Cortex of kidney (tissue), 1 donor: ENCODE measurements at places on chromosomes 7 and 10.

DNA sequence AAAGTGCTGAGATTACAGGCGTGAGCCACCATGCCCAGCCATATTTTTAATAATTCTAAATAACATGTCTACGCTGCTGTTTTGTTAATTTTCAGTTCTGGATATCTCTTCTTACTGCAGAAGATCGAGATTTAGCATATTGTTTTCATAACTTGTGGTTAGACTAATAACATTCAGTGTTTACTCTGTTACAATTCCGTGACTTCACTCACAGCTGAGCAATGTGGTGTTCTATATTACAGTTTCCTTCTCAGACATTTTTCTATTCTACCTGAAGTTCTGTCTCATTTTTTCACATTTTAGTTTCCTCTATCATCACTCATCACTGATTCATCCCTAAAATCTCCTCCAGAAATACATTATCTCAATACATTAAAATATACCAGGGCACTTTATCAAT lies 10.9 kb downstream of the RNF32 start:
- no peak for DNase-seq

DNA sequence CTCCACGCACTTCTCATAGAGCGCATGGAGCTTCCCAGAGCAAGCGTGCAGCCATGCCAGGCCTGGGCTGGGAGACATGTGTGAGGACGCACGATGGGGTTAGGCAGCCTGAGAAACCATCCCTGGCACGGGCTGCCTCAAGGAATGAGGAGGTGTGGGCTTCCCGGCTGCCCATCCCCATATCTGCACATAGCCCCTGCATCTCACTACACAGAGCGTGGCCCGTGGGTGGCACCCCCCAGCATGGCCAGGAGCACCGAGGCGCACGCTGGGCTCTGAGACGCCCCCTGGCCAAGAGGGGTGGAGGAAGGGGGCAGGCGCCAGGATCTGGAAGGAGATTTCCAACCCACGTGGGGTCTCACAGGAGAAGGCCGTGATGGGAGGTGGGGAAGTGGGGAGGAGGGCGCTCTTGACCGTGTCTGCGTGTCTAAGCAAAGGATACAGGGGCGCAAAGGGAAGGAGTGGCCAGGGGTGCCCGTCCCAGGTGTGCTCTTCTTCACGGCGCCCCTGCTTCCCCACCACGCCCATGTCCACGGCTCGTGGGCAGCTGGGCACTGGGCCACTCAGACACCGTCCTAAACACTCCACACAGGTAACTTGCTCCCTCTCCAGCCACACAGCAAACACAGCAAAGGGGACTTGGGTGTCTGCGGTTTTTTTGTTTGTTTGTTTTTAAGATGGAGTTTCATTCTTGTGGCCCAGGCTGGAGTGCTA lies 340.5 kb downstream of the PTPRN2 start:
- no peak for DNase-seq

- DNase-seq = no peak
Observed at GRCh38 chr10:107880185-107880584, 715.7 kb upstream of the SORCS1 start.

GRCh38 chr7:21883069-21883468 lies 62.6 kb downstream of the CDCA7L start:
- DNase-seq = no peak

GRCh38 chr10:63522995-63523394 lies 1.8 kb downstream of the REEP3 start:
- DNase-seq = no peak

DNA sequence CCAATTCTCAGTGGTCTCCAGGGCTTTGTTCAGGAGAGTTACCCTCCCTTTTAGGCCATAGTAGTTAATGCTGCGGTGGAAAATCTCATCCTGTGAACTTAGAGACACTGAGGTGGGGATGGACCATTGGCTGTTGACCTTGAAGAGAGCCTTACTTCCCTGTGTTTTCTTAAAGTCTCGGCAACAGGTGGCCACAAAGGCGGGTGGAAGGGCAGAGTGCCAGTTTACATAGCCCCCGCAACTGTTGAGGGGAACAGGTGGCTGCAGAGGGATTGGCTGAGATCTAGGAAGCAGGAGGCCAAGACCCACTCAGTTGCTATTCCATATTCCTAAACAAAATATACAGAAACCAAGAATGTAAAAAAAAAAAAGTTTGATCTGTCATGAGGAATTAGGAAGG lies 160.6 kb downstream of the ST7 start:
- no peak for DNase-seq

- no peak for DNase-seq
Observed at GRCh38 chr10:97850446-97850845, 803 bp downstream of the GOLGA7B start.

DNA sequence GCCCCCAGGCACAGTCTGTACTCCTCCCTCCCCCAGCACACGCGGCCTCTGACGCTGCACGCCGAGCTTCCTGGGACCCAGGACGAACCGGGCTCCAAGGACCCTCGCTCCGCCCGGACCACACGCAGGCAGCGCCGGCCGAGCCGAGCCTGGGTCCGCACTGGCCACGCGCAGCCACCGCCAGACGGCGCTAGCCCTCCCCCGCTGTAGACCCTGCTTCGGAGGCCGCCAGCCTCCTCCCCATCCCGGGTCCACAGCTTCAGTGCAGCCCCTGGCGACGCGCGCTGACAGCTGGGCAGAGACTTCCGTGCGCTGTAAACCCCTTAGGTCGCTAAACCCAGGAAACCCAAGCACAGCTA lies 936 bp upstream of the TCERG1L start:
- no peak for DNase-seq

DNA sequence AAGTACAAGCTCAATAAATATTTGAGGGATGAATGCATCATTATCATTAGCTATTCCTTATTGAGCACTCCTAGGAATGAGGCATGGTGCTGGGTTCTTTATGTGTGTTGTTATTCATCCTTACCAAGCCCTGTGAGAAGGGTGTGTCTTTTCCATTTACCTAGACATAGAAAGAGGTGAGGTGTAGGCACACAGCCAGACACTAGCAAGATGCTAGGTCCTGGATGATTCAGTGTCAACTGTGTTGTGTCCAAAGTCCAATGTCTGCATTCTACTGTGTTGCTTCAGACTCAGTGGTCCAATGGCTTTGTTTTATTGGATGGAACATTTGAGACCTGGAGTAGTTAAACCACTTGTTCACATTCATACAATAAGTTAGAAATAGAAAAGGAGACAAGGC lies 605.5 kb downstream of the LRMDA start:
- DNase-seq = no peak

GRCh38 chr7:73718438-73718881 lies 1.0 kb downstream of the STX1A start:
- no peak for DNase-seq

DNA sequence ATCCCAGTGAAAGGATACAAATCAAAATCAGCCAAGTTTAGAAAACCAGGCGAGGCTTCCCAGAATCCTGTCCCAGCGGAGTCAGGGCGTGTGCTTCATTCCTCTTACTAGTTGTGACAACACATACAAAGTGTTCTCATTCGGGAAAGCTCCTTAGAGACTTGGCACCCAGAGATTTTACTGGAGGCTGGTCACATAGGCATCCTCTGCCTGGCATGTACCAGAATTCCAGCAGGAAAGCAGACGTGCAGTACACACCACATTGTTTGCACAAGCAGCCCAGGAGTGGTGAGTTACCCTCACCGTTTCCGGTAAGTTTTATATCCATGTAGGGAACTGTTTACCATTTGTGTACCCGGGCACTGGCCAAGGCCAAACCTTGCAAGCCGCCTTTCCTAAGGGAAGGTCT lies 34.9 kb downstream of the MMRN2 start:
- DNase-seq = no peak

DNA sequence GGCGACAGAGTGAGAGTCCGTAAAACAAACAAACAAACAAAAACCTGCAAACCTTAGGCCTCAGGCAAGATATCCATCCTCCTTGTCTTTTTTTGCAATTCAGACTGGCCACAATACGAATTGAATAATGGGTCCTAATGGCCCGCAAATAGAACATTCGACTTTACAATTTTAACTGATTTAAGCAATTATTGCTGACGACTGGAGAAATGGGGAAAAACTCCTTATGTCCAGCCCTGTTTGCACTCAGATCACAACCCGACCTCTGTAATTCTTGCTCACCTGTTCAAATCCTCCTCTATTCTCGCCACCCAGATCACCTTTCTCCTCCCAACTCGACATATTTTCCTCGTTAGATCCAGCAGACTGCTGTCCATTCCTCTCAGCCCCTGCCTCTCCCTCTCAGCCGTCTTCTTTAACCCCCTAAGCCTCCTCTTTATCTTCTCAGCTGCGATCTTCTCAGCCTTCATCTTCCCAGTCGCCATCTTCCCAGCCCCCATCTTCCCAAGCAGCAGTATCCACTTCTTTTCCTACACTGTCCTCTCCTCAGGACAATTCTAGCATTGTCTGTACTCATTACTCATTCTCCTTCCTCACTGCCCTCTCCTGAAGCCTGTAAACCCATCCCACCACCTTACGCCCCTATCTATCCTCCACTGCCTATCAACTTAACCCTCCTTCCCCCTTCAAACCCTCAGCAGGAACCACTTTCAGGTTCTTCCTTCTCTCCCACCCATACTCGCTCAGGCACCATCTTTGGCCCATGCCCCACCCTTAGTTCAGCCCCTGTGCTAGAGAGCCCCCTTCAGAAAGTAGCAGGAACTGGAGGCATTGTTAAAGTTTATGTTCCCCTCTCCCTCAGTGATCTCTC lies 61.8 kb downstream of the LRRC17 start:
- no peak for DNase-seq

DNA sequence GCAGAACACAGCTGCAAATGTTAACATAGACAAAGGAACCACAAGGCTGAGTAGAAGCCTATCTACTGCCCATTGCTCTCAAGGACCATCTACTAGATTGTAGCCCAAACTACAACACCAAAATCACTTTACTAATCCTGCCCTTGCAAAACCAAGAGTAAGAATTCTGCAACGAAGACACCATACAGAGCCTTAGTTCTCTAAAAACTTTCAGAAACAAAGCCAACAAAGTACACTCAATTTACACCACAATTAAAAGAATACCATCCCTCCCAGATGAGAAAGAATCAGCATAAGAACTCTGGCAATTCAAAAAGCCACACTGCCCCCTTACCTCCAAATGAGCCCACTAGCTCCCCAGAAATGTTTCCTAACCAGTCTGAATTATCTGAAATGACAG lies 294.3 kb downstream of the CTNNA3 start:
- DNase-seq = no peak

- no peak for DNase-seq
Observed at GRCh38 chr10:34179280-34179679, 635.8 kb downstream of the PARD3 start.

GRCh38 chr10:52491246-52491995 lies 177.3 kb downstream of the DKK1 start:
- DNase-seq = no peak

DNA sequence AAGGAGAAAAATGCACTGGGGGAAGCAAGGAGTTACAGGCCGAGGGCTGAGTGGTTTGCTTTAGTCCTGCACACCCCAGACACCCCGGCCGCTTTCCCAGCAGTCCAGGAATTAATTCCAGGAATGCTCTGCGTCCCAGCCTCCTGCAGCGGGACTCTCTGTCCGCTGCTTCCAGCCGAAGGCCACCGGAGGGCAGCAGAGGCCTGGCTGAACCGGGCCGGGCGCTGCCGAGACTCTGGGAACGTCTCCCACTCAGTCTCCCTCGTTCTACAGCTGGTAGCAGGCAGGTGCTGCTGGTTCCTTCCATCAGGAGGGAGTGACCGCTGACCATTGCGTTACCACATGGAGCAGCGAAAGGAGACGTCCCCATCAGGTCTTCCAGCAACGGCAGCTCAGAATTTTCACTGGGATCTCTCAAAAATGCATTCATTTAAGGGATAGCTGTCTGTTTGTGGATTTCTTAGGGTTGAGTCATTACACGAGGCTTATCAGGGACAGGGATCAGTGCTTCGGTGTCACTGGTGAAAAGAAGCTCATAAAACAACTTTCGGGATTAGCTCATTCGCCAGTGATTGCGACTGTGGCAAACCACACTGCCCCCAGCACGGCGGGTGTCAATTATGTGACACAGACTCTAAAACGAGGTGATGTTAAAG lies 24.9 kb upstream of the PITRM1 start:
- DNase-seq = no peak

- no peak for DNase-seq
Observed at GRCh38 chr7:158818325-158819213, 10.7 kb downstream of the ESYT2 start.

- no peak for DNase-seq
Observed at GRCh38 chr7:20222219-20222828, 5.1 kb upstream of the MACC1 start.

GRCh38 chr7:2274666-2275065 lies 32.6 kb downstream of the NUDT1 start:
- DNase-seq = no peak

- no peak for DNase-seq
Observed at GRCh38 chr7:14934839-14935238, 32.3 kb upstream of the DGKB start.

GRCh38 chr10:126729314-126729870 lies 58.9 kb upstream of the C10orf90 start:
- no peak for DNase-seq

GRCh38 chr7:44622342-44623151 lies 16.1 kb downstream of the OGDH start:
- DNase-seq = no peak

GRCh38 chr7:3028071-3028757 lies 15.5 kb downstream of the CARD11 start:
- DNase-seq = no peak

DNA sequence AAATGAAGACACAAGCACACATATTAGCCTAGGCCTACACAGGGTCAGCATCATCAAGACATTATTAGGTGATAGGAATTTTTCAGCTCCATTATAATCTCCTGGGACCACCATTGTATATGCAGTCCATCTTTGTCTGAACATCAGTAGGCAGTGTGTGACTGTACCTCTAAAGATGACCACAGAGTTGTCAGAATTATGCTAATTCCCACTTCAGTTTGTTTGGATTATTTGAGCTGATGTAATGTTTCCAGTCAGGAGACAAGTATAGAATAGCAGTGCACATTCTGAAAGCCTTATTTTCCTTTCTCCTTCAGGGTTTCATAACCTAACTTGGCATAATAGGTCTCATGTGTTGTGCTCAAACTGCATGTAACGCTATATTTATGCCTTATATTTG lies 306.4 kb downstream of the NXPH1 start:
- no peak for DNase-seq

DNA sequence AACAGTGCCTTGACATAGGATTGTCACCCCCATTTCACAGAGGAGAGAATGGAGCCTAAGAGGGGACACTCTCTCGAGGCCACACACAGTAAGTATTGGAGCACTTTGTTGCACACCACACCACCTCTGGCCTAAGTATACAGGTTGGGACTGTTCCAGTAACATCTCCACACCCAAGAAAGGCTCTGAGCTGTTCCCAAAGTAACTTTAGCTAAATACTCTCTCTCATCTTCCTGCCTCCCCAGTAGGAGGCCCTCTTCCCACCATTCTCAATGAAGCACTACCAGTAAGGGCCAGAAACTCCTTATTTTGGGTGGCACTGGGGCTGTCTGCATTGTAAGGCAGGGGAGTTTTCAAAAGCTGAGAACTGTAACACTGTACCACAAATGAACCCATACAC lies 189.5 kb downstream of the ZNF438 start:
- no peak for DNase-seq

DNA sequence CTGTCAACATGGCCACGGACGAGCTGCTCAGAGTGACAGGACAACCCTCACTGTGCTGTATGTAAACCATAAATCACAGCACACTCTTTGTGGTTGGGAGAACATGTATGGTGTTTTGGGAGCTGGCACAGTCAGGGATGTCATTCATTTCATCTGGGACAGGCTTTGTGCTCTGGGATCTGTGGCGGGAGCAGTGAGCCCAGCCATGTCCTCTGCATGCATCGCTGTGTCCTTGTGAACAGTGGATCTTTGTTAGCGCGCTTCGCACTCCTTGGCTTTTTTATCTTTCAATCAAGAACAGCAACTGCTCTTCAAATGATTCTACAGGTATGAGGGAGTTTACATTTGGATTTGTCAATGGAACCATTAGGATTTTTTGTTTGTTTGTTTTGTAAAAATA lies 7.1 kb downstream of the CCM2 start:
- DNase-seq = no peak
